ENCODE measurements at places on chromosomes 11 and 22.

DNA sequence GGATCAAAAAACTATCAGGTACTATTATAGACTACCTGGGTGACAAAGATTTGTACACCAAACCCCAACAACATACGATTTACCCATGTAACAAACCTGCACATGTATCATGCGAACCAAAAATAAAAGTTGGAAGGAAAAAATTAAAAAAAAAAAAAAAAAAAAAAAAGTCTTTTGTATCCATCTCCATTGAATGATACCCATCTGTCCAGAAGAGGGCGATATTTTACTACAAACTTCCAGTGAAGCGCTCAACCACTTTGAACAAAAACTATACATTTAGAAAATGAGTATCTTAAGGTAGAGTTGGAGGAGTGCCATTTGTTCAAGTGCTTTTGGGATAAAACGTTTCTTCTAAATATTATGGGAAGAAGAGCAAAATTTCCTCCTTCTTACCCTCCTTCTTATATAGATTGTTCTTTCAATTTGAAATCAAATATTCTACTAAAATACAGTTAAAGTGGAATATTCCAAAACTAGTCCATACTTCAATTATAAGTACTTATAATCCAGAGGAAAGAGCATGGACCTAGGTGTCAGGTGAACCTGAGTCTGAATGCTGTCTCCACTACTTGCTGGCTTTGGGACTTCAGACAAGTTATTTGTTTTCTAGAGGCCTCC is 23.3 kb downstream of the ARL14EP start:
- peak; percentile 29 for DNase-seq

DNA sequence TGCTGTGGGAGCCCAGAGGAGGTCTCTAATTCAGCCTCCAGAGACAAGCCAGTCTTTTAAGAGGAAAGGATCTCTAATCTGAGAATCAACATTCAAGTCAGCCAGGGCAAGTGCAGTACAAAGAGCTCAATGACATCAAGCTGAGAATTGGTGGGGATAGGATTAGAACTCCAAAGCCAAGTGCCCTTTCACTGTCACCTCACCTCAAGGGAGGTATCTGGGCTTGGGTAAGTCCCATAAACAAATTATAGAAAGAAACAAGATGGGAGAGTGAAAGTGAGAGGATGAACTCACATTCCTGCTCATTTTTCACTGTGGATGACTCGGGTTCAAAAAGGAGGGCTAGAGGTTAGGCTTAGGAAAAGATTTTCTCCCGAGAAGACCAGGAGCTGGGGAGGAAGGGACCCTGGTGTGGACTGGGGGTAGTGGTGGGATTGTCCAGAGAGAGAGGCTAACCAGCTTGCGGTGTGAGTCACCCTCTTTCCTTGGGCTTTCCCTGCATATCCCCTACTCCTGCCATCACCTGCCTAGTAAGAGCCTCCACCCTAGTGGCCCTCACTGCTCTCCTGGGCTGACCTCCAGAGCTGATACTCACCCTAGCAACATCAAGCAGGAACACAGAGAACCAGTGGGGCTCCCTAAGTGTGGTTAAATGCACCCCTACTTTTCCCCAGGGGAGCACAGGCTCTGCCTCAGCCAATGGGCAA is 70.4 kb downstream of the RRM1 start:
- DNase-seq, result no peak

- DNase-seq, result no peak
These were observed 144.7 kb upstream of the LMO1 start for GRCh38 chr11:8408151-8408941.

- no peak for DNase-seq
These were observed 325.7 kb upstream of the PITPNB start for GRCh38 chr22:28244757-28245156.
